ENCODE measurements at places on chromosomes 4 and X.
A peak's percentile ranks its signal among the peaks of the same experiment; 100 is the strongest.

DNA sequence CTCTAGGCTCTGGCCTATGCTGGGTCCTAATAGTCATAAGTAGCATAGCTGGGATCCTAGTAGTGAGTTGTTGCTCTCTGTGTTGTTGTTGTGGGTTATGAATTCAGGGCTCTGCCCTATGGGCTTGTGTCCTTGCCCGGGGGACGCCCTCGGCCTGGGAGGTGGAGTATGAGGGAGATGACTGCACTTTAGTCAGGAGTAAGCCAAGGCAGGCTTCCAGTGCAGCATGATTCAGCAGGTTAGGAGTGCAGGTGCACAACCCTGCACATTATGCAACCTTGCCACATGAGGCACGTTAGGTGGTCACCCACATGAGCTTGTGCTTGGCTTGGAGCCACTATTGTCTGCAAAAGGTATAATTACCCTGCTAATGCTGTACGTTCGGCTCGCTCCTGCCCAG is 58.4 kb upstream of the CCDC149 start:
- no peak for DNase-seq

DNA sequence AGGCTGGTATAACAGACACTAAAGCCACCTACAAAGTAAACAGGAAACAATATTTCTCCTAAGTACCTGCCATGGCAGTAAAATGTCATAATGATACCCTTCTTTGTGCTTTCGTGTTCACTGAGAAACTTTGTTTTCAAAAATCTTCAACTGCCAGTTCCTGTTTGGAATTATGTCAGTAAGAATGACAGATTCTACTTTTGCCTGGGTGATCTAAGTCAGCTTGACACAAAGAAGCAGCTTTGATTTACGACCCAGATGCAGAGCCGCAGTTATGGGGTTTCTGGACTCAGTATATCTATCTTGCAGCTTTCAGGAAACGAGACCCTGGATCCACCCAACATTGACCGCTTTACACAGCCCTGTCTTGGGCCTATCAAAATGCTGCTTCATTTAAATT is 71.2 kb downstream of the SNX25 start:
- no peak for DNase-seq

- DNase-seq = no peak
Measured at GRCh38 chr4:142372530-142373260, 473.4 kb downstream of the INPP4B start.

- no peak for DNase-seq
Measured at GRCh38 chr4:80540349-80540748, 204.8 kb downstream of the CFAP299 start.

GRCh38 chr4:151727365-151727764 is 33.4 kb downstream of the GATB start:
- no peak for DNase-seq

GRCh38 chrX:40471965-40472648 is 108.7 kb upstream of the ATP6AP2 start:
- no peak for DNase-seq

DNA sequence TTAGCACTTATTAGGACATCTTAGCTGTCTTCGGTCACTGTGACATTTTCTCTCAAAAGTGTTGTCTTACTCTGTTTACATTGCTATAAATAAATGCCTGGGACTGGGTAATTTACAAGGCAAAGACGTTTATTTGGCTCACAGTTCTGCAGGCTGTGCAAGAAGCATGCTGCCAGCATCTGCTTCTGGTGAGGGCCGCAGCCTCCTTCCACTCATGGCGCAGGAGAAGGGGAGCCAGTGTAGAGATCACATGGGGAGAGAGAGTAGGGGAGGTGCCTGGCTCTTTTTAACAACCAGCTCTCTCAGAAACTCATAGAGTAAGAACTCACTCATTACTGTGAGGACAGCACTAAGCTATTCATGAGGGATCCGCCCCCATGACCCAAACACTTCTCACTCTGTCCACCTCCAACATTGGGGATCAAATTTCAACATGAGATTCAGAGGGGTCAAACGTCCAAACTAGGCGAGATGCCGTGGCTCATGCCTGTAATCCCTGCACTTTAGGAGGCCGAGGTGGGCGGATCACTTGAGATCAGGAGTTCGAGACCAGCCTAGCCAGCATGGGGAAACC is 43.5 kb upstream of the HERC6 start:
- no peak for DNase-seq

DNA sequence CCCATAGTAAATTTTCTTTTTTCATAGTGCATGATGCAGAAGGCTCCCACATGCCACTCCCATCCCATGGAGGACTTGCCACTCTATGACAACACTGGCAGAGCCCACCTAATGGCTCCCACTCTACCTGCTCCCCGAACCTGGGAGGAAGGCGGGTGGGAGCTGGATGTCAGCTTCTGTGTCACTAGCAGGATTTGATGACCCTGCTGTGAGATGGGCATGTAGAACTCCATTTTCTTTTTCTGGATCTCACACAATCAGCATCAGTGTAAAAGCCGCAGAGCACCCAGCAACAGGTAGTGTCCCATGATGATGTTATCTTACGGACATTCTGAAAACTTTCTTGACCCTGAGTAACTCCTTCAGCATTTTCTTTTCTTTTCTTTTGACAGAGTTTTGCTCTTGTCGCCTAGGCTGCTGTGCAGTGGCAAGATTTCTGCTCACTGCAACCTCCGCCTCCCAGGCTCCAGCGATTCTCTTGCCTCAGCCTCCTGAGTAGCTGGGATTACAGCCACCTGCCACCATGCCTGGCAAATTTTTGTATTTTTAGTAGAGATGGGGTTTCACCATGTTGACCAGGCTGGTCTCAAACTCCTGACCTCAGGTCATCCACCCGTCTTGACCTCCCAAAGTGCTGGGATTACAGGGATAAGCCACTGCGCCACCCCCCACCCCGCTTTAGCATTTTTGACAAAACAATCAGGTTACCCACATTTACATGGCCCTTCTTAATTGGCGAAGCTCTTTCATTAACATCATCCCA is 15.0 kb upstream of the ADH1A start:
- no peak for DNase-seq

DNA sequence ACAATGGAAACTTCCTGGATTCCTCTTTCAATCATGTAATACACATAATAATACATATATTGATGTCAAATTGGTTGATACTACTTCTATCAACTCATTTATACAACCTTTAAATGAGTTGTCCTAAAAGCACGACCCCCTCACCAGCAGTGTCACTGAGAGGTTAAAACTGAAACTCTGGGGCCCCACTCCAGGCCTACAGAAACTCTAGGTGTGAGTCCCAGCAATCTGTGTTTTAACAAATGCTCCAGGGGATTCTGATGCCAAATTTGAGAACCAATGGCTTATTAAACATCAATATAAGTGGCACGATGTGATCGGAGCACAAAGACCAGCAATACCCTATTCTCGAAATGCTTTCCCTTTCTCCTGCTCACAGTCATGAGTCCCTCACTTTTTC is 47.9 kb downstream of the ATP8A1 start:
- DNase-seq = no peak

- no peak for DNase-seq
Measured at GRCh38 chrX:133985164-133985966, at the start of gene GPC3. Gene GPC3 (minus strand): TSS chrX:133985594.

GRCh38 chr4:168580228-168580627 is 83.4 kb downstream of the PALLD start:
- DNase-seq = no peak

GRCh38 chrX:14920196-14920595 is 47.0 kb downstream of the MOSPD2 start:
- DNase-seq = no peak

GRCh38 chr4:68358988-68359387 is 9.1 kb upstream of the YTHDC1 start:
- no peak for DNase-seq

DNA sequence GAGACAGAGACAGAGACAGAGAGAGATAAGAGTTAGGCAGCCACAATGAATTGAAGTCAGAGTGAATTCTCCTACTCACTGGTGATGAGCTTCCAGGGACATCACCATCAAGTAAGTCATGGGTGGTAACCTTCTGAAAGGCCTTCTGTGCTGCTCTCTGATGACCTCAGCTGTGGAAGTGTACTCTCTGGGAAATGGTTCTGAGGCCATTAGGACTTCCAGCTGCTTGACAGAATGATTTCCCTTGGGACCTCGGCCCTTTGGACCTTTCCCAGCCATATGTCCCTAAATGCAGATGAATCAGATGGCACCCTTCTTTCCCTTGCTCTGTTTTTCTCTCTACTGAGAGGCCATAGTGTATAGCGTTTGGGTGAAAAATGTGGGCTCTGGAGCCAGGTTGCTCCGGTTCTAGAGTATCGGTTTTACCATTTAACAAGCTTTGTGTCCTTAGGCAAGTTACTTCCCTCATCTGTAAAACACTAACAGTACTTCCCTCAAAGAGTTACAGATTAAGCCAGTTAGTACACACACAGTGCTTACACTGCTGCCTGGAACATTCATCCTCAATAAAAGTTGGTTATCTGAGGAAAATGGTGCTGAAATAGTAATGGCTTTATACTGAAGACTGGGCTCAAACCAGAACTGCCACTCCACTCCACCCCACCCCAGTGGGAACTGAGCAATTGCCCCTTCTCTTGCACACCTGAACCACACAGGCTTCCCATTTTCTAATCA is 7.6 kb downstream of the SEPTIN11 start:
- DNase-seq = no peak

- peak; percentile 56 for DNase-seq
Measured at GRCh38 chr4:41258783-41259182, 2.1 kb downstream of the UCHL1 start.

DNA sequence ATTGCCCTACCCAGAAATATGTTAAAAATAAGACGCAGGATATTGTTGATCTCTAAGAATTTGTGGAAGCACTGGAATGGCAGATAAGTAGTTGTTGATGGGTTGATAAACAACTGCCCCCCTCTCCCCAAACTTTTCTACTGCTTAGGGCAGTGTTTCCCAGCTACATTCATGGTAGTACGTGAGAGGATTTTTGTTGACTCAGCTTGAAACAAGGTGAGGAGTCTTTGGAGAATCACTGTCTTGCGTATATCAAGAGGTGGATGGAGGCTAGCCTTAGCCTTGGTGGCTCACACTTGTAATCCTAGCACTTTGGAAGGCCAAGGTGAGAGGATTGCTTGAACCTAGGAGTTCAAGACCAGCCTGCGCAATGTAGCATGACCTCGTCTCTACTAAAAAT is 5.7 kb downstream of the ENOPH1 start:
- DNase-seq = no peak

DNA sequence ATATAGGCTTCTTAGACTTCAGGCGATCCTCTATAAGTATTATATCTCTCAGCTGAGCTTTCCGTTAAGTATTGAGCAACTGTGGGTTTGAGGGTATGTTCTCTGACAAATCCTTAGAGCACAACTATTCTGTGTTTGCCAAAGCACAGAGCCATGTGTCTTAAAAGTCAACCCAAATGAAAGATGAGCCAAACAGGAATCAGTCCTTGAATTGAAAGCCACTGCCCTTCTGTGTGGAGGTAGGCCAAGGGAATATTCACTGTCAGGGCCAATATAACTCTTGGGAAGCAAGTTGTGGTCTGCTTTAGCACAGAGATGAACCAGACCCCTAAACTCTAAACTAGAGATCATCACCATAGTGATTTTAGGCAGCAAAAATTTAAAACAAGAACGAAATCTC is 164.0 kb downstream of the STAG2 start:
- no peak for DNase-seq

- DNase-seq = no peak
Measured at GRCh38 chr4:22099896-22100295, 151.3 kb upstream of the KCNIP4 start.

DNA sequence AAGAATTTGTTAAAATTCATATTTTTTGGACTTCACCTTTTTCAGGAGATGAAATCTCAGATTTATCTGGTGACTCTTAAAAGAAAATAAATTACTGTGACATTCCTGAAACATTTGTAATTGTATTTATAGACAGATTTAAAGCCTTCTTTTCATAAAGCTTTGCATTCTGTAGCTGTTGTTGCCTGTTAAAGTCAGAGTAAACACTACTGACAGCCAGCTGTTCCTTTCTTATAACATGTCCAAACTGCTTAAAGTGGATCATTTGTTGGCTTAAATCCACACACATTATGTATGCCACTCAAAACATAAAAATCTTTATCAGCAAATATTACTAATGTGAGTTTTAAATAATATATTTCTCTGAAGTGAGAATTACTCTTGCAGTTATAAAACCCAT is 157.5 kb downstream of the TECRL start:
- DNase-seq = no peak

DNA sequence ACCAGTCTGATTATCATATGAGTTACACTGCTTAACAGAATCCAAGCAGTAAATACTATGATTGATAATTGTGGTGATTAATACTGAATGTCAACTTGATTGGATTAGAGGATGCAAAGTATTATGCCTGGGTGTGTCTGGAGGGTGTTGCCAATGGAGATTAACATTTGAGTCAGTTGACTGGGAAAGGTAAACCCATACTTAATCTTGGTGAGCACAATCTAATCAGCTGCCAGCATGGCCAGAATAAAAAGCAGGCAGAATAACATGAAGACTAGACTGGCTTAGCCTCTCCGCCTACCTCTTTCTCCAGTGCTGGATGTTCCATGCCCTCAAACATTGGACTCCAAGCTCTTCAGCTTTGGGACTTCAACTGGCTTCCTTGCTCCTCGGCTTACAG is 961.3 kb downstream of the ADGRL3 start:
- DNase-seq = no peak

GRCh38 chr4:38531141-38531727 is 132.8 kb upstream of the KLF3 start:
- DNase-seq = no peak

DNA sequence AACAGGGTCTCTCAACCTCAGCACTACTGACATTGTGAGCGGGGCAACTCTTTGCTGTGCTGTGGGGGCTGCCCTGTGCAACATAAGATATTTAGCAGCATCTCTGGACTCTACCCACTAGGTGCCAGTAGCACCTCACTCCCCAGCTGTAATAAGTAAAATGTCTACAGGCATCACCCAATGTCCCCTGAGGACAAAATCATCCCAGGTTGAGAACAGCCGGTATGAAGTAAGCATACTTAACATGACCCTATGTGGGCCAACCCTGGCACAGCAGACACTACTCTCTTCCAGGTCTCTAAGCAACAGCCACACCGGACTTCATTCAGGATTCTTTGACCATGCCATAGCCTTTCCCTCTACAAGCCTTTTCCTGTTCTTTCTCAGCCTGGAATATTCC is 10.5 kb upstream of the MGST2 start:
- DNase-seq = no peak

DNA sequence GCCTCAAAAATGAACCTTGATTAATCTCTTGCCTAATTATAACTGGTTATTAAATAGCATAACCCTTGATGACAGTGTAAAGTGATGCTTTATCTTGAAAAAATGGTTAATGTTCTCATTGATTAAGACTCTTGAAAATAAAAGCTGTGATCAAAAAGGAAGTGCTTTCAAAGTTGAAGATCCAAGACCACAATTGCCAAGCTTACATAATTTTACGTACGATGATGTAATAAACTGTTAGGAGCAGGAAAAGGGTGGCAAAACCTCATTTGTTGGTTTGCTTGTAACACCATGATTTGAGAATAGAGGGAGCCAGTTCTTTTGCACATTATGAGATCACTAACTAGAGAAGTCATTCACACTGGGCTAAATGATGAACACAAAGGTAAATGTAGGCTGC is 322.2 kb downstream of the ADGRL3 start:
- DNase-seq = no peak

Data from HCT116 (cell line).